Stimulated activated CD4-positive, alpha-beta T cell treated with anti-CD3 and anti-CD28 coated beads, Interleukin-12 subunit alpha, Interleukin-12 subunit beta, amount 100 ng/mL, for 48 hours (primary cell): ENCODE measurements at places on chromosomes 13 and 19.

DNA sequence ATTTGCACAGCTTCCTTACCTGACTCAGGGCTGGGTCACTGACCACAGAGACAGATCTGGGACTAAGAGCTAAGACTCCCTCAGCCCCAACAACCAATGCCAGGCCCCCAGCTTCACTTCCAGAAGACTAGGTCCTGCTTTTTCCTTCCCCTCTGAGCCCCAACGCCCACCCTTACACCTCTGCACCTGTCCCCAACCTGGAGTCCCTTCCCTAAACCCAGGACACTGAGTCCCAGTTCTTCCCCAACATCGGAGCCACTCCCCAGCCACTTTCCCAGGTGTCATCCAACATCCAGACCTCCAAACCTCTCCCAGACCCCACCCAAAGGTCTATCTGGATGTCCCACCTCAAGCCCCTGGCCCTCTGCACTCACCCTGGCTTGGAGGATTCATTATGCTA is 2.9 kb downstream of the FCER2 start:
- no peak for DNase-seq

GRCh38 chr19:3284759-3285646 is 60.5 kb downstream of the CELF5 start:
- DNase-seq = peak; percentile 84

DNA sequence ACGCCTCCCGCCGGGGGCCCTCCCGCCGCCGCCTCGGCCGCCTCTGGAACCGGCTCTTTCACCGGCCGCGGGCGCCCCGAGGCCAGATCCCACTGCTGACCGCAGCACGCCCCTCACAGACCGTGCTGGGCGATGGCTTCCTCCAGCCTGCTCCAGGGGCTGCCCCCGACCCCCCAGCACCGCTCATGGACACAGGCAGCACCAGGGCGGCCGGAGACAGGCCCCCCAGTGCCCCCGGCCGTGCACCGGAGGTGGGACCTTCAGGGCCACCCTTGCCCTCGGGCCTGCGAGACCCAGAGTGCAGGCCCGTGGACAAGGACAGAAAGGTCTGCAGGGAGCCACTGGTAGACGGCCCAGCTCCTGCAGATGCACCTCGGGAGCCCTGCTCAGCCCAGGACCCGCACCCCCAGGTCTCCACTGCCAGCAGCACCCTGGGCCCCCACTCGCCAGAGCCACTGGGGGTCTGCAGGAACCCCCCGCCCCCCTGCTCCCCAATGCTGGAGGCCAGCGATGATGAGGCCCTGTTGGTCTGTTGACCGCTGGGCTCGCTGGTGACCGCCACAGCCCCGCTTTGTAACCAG is 13.0 kb downstream of the LRP3 start:
- no peak for DNase-seq

DNA sequence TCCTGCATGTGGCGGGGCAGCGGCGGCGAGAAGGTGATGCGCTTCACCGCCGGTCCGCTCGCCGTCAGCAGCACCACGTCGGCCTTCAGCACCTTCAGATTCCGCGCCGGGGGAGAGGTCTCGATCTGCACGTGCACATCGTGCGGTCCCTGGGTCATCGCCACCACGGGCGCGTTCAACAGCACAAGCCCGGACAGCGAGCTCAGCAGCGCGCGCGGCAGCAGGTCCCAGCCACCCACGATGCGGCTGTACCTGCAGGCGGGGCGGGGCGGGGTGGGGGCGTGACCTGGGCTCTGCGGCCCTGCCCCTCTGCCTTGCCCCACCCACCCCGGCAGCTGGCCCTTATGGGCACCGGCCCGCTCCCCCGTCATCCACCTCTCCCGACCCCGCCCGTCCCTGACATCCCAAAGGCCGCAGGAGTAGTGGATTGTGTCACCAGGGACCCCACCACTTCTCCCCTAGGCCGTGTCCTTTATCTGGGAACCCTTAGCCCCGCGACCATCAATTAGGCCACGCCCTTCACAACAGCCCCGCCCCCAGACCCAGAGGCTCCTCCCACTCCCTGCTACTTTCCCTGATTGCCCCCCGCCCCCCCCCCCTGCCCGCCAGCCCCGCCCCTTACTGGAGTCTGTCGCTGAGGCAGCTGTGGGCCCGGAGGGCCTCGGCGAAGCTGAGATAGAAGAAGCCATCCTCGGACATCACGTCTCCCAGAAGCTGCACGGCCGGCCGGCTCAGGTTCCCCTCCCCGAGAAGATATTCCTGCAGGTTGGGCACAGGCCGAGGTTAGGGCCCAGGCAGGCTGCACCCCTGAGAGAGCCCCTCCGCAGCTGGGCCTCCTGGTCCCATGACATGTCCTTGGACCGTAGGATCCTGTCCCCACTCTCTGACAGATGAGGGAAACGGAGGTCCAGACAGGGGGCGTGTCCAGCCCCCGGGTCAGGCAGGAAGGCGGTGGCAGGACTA is 6.1 kb downstream of the IL4I1 start:
- peak; percentile 61 for DNase-seq

DNA sequence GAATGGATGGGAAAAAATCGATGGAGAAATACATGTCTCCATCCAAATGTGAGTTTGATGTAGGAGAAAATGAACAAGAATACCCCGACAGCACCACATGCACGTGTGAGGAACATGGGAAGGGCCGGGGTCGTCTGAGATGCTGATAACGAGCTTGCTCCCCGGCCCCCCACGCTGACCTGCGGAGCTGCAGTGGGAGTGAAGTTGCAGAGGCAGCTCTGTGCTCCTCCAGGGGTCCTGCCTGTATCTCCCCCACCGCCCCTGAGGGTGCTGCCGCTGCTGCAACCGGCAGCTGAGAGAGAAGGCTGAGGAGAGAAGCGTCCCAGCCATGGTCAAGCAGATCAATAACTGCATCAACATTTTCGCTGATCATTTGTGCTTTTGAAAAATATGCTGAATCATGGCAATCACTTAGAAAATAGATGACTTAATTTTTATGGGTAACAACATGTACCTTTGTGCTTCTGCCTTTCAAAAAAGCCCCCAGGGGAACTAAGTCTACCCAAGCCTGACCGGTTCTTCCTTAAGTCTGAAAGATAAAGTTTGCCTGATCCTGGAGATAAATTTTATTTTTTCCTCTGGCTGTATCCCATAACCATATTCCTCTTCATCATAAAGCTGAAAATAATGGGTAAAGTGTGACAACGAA is 18.2 kb upstream of the NAXD start:
- no peak for DNase-seq

DNA sequence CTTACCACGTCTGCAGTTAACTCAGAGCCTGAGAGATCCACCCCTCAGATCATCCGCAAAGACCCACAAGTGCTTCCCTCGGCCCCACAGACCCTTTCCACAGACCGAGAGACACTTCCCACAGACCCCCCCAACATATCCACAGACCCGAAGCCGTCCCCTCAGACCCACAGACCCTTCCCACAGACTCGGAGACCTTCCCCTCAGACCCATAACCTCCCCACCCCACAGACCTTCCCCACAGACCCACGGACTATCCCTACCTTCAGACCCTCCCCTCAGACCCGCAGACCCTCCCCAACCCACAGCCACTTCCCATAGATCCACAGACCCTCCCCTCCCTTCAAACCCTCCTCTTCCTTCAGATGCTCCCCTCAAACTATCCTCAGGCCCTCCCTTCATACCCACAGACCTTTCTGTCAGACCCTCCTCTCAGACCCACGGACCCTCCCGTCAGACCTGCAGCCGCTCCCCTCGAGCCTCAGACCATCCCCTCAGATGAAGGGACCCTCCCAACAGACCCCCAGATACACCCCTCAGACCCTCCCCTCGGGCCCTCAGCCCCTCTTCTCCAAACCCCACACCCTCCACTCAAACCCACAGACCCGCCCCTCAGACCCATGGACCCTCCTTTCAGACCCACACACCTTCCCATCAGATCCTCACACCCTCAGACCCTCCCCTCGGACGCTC is 20.1 kb upstream of the TFDP1 start:
- no peak for DNase-seq

DNA sequence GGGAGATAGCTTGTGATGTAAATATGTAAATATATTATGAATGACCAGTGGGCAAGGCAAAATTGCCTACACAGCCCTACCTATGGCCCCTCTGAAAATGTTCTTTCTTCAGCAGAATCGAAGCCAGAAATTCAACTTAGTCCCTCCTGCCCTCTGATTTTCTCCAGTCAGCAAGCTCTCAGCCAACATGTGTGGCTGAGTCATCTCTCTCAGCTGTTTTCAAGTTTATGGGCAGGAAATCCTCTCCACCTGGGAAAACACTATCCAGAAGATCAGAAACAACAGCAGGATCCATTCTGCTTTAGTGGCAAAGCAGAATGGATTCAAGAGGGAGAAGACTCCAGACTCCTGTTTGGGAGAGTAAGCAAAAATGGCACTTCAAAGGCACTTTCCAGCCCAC is 8.9 kb upstream of the ZNF527 start:
- no peak for DNase-seq

GRCh38 chr19:49665036-49665350 is 664 bp downstream of the IRF3 start:
- no peak for DNase-seq

- no peak for DNase-seq
These were observed 13.8 kb downstream of the HRC start for GRCh38 chr19:49141352-49141751.

DNA sequence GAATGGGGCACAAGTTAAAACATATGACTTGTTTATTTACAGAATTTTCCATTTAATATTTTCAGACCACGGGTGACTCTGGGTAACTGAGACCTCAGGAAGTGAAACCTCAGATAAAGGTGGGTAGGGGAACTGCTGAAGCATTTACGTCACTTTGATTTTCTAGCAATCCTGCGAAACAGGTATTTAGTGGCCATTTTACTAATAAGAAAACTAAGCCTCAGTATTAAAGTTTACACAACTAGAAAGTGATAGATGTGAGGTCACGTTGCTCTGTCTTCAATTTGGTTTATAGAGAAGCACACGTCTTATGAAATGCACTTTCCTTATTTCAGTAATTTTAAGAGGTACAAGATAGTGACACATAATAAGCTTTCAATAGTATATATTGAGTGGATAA is 402.8 kb downstream of the FGF9 start:
- DNase-seq = no peak

- no peak for DNase-seq
These were observed 114.2 kb downstream of the PAN3 start for GRCh38 chr13:28252547-28252946.

GRCh38 chr19:49361438-49362047 is 673 bp downstream of the TEAD2 start:
- no peak for DNase-seq
